D721Med (cell line): ENCODE measurements at places on chromosomes 2 and 18.

DNA sequence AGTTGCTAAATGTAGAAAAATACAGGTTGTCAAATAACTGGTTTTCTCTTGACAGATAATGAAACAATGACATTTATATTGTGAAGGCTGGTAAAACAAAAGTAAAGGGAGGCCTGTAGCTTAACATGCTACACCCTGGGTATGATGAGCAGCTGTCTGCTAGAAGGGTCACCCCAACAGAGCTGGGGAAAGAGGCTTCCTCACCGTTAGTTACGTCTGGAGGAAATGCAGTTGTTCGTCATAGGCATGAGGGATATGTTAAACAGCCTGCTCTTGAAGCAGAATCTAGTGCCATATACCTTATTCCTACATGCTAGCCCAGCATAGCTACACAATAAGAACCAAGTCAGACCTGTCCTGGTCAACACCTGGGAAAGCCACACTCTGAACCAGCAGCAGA lies 49.9 kb downstream of the LPIN2 start:
- no peak for DNase-seq

- no peak for DNase-seq
Measured at GRCh38 chr2:200578778-200579177, 7.0 kb upstream of the AOX1 start.

- no peak for DNase-seq
Measured at GRCh38 chr2:71067567-71068217, 756 bp upstream of the NAGK start.

DNA sequence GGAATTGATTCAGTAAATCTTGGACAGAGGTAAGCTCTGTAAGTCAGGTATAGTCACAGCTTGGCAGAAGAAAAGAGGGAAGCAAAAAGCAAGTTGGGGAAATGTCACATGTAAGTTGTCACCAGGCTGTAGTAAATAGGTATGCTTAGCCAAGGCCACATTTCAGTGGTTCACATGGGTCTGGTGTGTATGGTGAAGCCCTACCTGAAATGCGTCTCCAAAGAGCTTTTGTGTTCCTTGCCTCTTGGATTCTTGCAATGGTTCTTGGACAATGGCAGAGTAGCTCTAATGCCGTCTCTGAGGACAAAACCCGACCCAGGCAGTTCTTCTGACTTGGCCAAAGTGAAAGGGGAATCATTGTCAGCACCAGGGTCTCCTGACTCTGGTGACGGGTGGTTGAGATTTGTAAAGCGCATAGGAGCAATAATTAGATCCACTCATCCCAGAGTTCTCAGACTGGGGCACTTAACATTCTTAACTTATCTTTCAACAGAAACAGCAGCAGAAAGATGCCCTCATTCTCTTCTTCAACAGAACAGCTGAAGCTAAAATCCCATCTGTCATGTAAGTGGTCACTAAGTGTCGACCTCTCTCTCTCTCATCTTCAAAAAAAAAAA lies 34.4 kb upstream of the RPL37A start:
- DNase-seq, result no peak

- DNase-seq, result no peak
Measured at GRCh38 chr2:128685841-128686496, 367.3 kb upstream of the HS6ST1 start.

GRCh38 chr18:9066817-9067306 lies 35.6 kb upstream of the NDUFV2 start:
- DNase-seq, result no peak

DNA sequence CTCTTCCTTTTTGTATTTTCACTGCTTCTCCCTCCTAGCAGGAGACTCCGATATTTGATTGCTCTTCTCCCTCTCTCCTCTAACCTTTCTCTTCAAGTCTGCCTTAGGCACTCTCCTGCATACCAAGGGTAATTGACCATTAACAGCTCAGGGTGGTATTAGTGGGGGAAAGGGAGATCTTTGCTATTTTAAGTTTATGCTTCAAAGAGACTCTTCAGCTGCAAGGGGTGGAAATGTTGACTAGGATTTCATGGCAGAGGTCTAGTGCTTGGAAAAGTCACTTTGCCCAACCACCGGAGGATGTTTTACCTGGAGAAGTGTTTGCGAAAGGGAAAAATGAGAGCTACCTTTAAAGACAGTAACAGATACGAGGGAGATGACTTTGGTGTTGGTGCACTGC lies 453.7 kb downstream of the SLC4A3 start:
- DNase-seq, result no peak

- no peak for DNase-seq
Measured at GRCh38 chr2:109342256-109342850, 213.3 kb downstream of the SH3RF3 start.
